ENCODE measurements at places on chromosomes 1 and 21.

DNA sequence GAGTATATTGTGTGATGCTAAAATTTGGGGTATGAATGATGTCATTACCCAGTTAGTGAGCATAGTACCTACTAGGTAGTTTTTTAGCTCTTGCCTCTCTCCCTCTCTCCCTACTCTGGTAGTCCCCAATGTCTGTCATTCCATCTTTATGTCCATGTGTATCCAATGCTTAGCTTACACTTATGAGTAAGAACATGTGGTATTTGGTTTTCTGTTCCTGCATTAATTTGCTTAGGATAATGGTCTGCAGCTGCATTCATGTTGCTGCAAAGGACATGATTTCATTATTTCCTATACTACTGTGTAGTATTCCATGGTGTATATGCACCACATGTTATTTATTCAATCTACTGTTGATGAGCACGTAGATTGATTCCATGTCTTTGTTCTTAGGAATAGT is 54.4 kb upstream of the NEGR1 start:
- no peak for DNase-seq

- DNase-seq: no peak
Measured at GRCh38 chr1:152457071-152457470, 43.0 kb upstream of the CRNN start.

DNA sequence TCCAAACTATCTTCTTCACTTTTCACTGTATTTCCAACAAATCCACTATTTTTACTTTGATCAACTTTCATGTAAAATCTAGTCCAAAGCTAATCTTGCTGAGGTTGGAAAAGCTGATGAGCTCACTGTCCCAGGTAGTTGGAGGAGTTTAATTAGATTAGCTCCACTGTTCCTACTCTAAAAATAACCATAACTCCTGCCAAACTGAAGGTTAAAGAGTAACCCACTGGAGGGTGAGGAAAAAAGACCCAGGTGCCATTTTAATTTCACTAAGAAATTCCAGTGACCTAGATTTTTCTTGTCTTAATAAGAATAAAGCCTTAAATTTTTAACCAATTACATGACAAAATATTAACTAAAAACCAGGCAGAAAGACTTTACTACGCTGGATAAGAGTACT is 15.3 kb downstream of the DCAF8 start:
- DNase-seq: no peak

GRCh38 chr1:35532497-35533223 is 24.5 kb downstream of the KIAA0319L start:
- no peak for DNase-seq

DNA sequence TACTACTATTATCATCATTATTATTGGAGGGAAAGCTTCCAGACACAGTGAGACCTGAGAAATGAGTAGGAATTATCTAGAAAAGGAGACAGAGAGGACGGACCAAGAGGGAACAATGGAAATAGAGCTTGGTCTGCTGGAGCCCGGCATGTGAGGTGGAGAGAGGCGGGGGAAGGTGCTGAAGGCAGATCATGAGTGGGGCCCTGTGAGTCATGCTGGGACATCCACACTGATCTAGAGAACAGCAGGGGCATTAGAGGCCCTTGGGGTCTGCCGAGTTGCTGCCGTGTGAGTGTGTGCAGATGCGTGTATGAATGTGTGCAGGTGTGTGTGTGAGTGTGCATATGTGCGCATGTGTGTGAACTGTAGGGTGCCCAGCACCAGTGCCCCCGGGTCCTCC is 65.7 kb downstream of the TMCO4 start:
- DNase-seq: no peak

GRCh38 chr1:85313888-85314696 is 37.7 kb upstream of the BCL10 start:
- peak; percentile 18 for DNase-seq

DNA sequence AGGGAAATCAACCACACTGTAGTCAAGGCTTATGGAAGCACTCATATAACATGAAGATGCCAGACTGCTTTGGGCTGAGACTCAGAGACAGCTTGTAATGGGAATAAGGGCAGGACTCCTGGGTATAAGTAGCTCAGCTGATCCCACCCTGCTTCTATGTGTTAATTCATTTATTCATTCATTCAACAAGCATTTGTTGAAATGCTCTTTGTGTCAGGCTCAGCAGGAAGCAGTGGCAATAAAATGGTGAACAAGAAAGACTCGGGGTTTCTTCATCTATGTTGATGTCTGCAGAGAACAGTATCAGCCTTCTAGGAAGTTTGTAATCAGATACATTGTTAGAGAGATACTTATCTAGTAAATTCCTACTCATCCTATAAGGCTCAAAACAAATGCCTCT is 145.5 kb upstream of the DMRTA2 start:
- DNase-seq: no peak

DNA sequence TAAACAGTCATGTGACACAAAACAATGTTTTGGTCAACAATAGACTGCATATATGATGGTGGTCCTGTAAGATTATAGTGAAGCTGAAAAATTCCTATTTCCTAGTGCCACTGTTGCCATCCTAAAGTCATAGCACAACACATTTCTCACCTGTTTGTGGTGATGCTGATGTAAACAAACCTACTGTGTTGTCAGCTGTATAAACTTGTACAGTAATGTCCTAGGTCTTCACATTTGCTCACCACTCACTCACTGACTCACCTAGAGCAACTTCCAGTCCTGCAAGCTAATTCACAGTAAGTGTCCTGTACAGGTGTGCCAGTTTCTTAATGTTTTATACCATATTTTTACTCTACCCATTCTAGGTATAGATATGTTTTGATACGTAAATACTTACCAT is 326.1 kb upstream of the USP24 start:
- DNase-seq: no peak

GRCh38 chr1:1349256-1350012 is at the start of gene DVL1:
Gene DVL1 (minus strand): TSS chr1:1349418. CDS start chr1:1349065, 353 bp downstream.
- DNase-seq: peak; percentile 51

DNA sequence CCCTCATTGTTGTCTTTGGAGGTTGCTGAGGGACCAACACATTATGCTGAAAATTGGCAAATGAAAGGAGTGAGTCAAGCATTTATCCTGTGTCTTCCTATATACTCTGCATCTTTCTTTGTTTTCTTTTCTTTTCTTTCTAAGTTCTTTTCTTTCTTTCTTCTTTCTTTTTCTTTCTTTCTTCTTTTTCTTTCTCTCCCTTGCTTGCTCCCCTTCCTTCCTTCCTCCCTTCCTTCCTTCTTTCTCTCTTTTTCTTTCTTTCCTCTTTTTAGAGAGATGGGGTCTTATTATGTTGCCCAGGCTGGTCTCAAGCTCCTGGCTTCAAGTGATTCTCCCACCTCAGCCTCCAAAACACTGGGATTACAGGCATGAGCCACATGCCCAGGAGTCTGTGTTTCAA is 28.3 kb upstream of the COX20 start:
- no peak for DNase-seq

DNA sequence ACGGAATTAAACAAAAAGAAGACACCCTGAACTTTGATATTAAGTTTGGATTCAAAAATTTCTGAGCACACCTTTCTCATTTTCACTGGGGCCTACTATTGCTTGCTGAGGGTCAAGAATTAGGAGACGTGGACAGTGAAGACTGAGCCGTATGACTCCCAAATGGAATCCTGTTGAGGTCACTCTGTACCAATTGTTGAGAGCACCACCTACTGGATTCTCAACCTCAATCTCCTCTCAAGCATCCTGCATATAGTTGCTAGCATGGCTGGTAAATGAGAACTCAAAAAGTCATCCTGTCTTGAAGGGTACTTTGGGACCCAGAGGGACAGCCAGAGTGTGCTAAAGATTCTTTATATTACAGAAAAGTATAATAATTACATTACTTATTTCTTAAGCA is 20.2 kb upstream of the MTR start:
- DNase-seq: no peak

- DNase-seq: no peak
Measured at GRCh38 chr1:50047916-50048694, 24.4 kb upstream of the AGBL4 start.

DNA sequence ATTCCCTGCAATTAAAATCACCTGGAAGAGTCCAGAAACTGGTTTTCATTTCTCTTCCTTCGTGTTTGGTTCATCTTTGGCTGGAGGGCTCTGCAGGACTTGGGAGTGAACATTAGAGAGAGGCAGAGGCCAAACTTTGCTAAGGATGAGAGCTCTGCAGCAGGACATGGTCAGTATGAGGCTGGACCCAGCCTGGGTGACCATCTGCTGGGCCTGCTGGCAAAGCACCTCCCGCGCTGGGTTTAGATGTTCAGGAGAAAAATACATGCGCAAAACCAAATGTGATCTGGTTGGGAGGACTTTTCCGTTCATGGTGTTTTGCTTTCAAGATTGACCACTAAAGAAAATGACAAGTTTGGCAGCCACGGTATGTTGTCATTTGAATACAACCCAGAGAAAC is 15.9 kb downstream of the KAZN start:
- DNase-seq: no peak

- no peak for DNase-seq
Measured at GRCh38 chr1:64171246-64171645, 32.2 kb upstream of the UBE2U start.

DNA sequence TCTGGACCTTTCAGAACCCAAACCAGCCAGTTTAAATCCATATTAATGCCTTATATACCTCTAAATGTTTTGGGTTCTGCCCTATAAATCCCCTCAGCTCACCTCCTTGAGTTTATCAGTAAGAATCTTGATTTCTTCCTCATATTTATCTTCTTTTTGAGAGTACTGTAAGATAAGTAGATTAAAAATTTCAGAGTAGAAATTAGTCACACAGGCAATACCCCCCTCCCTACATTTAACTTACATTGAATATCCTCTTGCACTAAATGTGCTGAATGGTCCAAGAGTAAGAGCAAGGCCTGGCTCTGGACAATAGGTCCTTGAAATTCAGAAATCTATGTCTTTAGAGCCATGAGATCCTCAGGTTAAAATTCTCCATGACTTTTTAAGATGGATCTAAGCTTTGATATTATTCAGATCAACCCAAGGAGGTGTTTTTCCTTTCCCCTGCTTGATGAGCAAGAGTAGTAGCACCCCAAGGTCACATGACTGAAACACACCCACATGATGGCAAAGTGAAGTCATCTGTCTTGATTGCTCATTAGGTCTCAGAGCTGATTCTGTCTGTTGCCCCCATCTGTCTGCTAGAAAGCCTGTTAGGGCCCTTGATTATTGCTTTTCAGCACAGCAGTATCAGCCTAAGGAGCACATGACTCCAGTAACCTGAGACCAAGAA is 15.8 kb upstream of the NUP210L start:
- no peak for DNase-seq

GRCh38 chr1:210724768-210725167 is 396.1 kb downstream of the HHAT start:
- no peak for DNase-seq

DNA sequence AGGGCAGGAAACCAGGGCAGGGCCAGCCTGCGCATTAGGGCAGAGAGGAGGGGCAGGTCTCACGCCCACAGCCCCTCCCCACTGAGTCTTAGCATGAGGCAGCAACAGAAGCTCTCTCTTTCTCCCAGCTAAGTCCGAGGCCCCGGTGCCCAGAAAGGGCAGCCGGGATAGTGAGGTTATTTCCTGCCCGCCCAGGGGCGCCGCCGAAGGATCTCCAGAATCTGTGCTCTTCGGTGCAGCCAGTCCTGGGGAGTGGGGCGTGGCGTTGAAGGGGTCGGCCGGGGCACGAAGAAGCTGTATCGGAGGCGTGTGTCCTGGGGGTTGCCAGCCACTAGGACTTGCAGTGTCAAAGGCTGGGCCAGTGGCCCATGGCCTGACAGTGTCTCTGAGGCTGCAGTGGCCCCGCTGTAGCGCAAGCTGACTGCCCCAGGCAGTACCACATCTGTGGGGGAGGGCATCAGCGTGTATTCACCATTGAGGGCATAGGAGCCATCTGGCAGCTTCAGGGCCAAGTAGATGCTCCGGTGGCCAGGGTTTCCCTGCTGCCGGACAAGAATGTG is 7.8 kb downstream of the ADAMTS4 start:
- DNase-seq: no peak
